Epithelial cell of prostate (primary cell): ENCODE measurements at places on chromosomes 3 and 15.

GRCh38 chr3:157074981-157075380, 85.0 kb downstream of the CCNL1 start:
- no peak for DNase-seq

GRCh38 chr3:142663865-142664264, 60.0 kb upstream of the TRPC1 start:
- no peak for DNase-seq

DNA sequence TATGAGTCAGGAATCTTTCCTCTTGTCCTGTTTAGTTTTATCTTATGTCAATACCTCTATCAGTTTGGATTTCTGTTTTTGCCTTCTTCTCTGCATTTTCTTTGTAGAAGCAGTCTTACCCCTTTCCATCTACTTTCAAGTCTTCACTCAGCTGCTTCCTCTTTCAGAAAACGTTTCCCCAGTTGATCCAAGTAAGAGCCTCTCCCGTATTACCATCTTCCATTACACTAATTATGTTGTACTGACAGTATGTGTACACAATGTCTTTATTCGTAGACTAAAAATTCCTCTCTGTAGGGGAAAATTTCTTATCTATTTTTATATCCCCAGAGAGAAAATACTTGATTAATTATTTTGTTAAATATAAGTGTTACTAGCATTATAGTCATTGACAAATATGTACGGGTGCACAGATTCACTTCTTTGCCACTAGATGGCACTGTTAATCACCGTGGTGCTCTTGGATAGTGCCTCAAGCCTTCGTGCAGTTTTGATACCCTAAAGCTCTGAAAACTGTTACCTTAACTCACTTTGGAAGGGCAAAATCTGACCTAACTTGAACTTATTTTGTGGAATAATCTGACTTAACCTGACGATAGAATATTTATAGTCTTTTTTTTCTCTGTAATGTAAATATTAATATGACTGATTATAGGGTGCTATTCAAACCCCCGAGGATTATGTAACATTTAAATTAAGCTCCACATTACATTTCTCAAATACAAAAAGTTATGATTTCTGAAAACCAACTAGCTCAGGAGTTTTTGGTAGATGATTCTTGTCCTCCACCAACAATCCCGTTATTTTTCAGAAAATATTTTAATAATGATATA, 74.2 kb upstream of the POU1F1 start:
- no peak for DNase-seq

GRCh38 chr3:177201700-177202397, 4.6 kb upstream of the TBL1XR1 start:
- DNase-seq, result peak; percentile 87

DNA sequence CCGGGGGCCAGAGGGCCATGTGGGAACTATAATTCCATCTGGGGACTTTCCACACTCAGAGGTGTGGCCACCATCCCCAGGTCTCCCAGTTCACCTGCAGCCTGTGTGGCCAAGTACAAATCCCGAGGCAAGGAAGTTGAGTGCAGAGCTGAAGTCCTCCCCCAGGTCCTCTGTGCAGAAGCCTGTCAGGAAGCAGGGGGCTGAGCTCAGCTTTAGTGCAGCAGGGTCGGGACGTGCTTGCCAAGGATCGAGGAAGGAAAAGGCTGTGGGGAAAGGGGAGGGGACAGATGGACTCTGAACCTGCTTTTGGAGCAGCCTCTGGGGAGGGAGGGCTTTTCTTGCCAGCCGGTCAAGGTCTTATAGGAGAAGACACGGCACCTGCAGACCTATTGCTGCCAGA, 67.7 kb downstream of the CHRNA7 start:
- DNase-seq, result no peak

DNA sequence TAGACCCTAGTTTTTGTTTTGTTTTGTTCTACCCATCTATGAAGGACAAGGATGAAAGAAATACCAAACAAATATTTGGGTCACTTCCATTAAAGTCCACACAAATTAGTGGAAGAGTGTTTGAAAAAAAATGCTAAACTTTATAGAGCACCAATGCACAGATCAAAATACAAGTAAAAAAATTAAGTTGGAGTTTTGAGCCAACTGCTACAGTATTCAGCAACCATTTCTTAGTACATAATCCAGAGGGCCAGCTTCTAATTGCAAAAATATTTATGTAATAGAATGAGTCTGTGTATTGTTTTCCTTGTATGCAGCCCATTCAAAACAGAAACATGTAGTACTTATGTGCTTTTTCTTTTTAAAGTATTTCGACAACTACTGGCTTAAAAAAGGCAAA, 121.1 kb downstream of the CBLB start:
- DNase-seq, result no peak

GRCh38 chr3:190984502-190985244, 122.2 kb upstream of the GMNC start:
- no peak for DNase-seq

- no peak for DNase-seq
These were observed 468.0 kb upstream of the TBL1XR1 start for GRCh38 chr3:177665122-177665808.

DNA sequence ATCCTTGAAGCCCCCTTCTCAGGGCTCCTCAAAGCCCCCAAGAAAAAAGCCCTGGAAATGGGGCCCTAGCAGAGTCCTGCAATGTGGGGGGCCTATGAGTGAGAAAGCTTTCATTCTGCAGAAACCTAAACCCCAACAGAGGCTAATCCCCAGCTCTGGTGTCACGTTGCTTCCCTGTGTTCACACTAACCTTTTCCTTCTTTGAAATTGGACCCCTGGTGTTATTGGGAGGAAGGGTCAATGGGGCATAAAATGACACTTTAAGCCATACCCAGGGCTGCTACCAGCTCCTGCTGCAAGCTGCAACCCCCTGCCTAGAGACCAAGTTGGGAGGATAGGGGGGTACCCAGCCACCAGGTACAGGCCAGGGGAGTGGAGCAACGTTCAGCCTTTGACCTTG, 2.1 kb downstream of the CYP1A2 start:
- no peak for DNase-seq

DNA sequence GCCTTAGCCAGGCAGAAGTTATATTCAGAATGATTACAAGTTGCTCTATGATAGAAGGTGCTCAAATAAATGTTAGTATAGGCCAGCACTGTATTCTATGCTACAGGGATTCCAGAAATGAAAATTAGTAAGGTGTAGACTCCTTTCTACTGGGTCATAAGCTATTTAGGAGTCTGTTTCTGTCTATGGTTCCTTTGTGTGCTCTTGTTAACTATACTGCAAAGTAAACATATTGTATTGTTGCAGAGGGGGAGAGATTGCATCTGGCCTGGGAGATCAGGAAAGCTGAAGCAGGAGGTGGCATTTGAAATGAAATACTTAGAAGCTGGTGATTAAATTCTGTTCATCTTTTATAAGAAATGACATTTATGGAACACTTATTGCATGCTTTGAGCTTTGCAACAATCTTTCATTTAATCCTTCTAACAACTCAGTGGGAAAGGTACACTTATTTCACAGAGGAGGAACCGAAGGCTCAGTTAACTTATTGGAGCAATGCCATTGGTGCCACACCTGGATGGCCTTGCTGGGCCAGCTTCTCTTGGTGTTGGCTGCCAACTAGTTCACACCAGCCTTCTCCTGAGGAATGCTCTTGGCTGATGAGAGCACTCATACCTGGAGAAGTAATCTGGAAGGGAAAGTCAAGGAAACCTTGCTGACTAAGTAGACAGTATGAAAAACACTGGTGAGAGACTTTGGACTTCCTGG, 39.1 kb downstream of the ABHD5 start:
- DNase-seq, result peak; percentile 10

DNA sequence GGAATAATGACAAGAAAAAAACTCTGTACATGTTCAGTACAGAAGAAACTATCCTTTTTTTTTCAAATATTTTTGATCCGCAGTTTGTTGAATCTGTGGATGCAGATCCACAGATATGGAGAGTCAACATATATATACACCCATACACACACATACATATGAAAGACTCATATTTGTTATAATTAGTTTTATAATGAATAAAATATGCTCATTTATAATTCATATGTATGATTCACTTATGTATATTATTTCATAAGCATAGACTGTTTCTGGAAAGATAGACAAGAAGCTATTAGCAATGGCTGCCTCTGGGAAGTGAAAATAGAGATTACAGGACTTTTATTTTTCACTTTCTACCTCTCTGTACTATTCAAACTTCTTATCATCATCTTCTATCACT, 9.8 kb downstream of the DZIP1L start:
- DNase-seq, result no peak

- no peak for DNase-seq
These were observed 115.8 kb downstream of the PLCH1 start for GRCh38 chr3:155629056-155629455.

GRCh38 chr3:55718074-55718473, 231.0 kb upstream of the WNT5A start:
- DNase-seq, result no peak

GRCh38 chr3:175020101-175020500, 161.0 kb downstream of the NAALADL2 start:
- no peak for DNase-seq

GRCh38 chr15:89335298-89336041, 846 bp upstream of the POLG start:
- no peak for DNase-seq
